Mammary microvascular endothelial cell (primary cell): ENCODE measurements at places on chromosomes 5 and 9. TPM values are rescaled to one million over a fixed set of nuclear protein-coding genes. Genes with fewer than 3 reads are reported as not detected.

Gene CRHBP
- total RNA-seq = not detected in 2 replicates

Gene SPEF2
- 0.34 and 0.60 TPM in 2 replicates for total RNA-seq

Gene PCDHB15
- total RNA-seq = 0.15 and 0.40 TPM in 2 replicates

Gene TRAF1
- total RNA-seq = 4.6 and 6.8 TPM in 2 replicates

Gene TMEM215
- not detected in 2 replicates for total RNA-seq

Gene PDE6A
- total RNA-seq = 0.05 TPM in 1 of 2 replicates, not detected in the other

Gene CEL
- 0.07 and 0.10 TPM in 2 replicates for total RNA-seq

Gene GDA
- total RNA-seq = 2.7 TPM in 2 replicates

Gene RNF183
- total RNA-seq = not detected in 2 replicates

Gene SEMA6A
- 2.0 and 4.4 TPM in 2 replicates for total RNA-seq

Gene TAF11L5
- not detected in 2 replicates for total RNA-seq
